ENCODE measurements at places on chromosomes 12 and 14.

GRCh38 chr14:55605793-55606192 is 25.8 kb downstream of the KTN1 start:
- no peak for DNase-seq

DNA sequence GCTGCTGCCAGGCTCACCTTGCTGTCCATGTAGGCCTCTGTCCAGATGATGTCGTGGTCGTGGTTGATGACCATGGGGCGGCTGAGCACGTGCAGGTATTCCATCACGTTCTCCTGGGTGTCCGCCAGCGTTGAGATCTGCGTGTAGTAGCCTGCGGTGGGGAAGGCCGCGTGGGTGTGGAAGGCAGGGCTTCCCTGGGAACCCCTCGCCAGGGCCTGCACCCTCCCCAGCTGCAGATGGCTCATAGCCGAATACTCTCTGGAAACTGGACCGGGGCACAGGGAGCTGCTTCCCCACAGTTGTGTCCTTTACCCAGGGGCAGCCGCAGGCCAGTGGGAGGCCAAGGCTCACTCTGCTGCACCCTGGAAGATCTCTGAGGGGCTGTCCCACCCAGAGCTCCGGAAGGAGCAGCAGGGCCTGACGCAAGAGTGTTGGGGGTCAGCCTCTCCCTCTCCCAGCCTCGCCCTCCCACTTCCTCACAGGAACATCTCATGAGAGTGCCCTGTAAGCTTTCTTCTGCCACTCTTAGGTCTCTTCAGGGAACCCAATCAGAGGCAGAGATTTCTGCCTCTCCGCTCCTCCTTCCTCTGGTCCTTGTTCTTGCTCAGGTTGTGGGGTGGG is 35.5 kb downstream of the CACNA2D4 start:
- DNase-seq: no peak

DNA sequence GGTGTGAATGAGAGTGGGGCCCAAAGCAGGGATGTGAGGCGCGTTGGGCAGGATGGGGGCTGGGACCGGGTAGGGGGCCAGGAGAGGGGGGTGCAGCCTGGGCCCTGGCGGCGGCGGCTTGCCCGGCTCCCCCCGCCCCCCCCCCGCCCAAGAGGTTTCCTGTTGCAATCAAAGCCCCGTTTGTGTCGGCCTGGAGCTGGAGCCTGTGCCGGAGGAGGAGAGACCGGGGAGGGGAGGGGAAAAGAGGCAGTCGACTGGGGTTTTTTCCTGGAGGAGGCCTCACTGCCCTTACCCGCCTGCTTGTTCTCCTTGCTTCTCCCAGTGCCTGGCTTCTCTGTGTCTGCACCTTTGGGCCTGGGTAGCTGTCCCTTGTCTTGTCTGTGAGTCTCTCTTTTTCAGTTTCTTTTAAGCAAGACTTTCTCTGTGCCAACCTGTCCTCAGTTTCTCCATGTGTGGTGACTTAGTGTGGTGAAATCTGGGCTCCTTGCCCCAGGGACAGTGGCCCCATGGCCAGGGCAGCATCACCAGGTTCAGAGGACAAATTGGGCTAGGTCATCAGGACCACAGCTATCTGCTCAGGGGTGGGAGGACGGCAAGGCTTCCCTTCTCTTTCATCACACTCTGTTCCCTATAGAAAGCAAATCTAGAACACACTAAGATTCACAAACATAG is 8.5 kb downstream of the RARG start:
- DNase-seq: no peak

DNA sequence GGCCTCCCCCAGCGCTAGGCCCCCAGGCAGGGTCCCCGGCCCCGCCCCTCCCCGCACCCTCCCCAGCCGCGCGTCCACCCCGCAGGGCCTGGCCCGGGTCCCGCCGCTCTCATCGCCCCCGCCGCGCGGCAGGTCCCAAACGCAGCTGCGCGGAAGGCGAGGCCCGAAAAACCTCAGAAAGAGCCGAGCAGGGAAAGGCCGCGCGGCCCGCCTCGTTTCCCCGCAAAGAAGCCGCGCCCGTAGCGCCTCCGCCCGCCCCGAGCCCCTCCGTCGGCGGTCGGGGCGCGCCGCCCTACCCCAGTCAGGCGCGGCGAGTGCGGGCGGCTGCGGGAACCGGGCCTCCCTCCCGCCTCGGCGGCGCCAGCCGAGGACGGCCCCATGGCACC is 324 bp downstream of the POLE start:
- no peak for DNase-seq

- DNase-seq: no peak
Measured at GRCh38 chr14:35114036-35114435, 7.8 kb downstream of the PPP2R3C start.

DNA sequence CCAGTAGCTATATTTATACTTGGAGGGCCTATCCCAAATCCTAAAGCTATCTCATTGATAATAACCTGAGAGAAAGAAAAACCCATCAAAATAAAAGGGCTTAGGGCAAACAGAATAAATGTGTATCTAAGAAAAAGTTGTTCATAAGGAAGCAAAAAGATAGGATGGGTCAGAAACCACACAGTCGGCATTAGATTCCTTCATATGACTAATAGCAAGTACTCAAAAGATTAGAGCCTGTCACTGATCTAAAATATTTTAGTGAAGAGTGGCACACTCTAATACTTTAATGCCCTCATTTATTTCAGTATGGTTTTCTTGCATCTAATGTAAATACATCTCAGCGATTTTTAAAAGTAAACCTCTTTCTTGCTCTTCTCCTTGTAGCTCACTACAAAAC is 17.1 kb upstream of the NAV3 start:
- no peak for DNase-seq

- no peak for DNase-seq
Measured at GRCh38 chr12:84727961-84728360, 184.6 kb downstream of the SLC6A15 start.

All from right kidney (tissue), 9 donors.